ENCODE measurements at places on chromosomes 12 and 14. TPM values are rescaled to one million over a fixed set of nuclear protein-coding genes. Genes with fewer than 3 reads are reported as not detected.

ABHD12B gene
- total RNA-seq = not detected

MUCL1 gene
- not detected for total RNA-seq

EIF2S3B gene
- 0.82 TPM for total RNA-seq

KRT82 gene
- total RNA-seq = not detected
